ENCODE measurements at places on chromosomes 7 and 10. TPM values are rescaled to one million over a fixed set of nuclear protein-coding genes. Genes with fewer than 3 reads are reported as not detected.

DNA sequence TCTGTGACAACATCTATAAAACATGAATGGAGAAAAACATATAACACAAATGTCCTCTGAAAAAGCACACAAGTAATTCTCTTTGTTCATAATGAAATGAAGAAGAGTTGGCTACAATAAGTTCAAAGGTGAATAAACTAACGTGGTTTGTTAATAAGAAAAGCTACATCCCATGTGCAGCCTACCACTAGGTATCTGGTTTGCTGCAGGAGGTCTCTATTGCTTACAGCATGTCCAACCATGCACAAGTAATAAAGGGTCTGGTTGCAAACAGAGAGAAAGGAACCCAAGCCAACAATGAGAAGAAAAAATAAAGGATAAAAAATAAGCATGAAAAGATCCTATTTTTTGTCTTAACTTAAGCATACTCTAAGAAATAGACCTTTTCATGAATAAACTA is 139.2 kb downstream of the CHCHD3 start:
- no peak for DNase-seq

- no peak for DNase-seq
Measured at GRCh38 chr10:44300666-44301649, 83.9 kb downstream of the CXCL12 start.

DNA sequence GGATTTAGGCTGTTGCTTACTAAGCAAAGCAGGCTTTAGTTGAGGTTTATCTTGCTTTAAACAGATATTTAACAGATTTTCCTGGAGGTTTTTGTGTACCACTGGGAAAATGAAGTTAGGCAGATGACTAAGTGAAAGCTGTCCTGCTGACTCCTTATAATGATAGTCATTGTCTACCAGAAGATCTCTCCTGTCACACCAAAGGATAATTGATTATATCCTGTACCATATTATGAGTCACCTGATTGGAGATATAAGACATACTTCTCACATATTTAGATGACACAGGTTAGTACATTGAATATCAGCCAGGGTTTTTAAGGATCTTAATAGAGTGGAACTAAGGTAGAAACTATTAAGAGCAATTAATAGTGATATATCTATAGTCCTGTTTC is 68.4 kb downstream of the PTEN start:
- no peak for DNase-seq

Gene VWA2
- 0.48 TPM for polyA plus RNA-seq

Gene C10orf67
- polyA plus RNA-seq, result 0.11 TPM

Gene MEPCE
- polyA plus RNA-seq, result 34.2 TPM

Gene TWIST1
- 4.8 TPM for polyA plus RNA-seq

Gene CCDC172
- not detected for polyA plus RNA-seq

Gene CNPY1
- polyA plus RNA-seq, result 0.40 TPM

Gene PVRIG
- polyA plus RNA-seq, result 9.1 TPM

Measured in forelimb muscle (tissue), 1 donor.